ENCODE measurements at places on chromosomes 16 and 17.

- DNase-seq: no peak
Measured at GRCh38 chr16:58411736-58412614, 19.7 kb downstream of the GINS3 start.

GRCh38 chr17:14471052-14471451 is 170.2 kb downstream of the HS3ST3B1 start:
- no peak for DNase-seq

- no peak for DNase-seq
Measured at GRCh38 chr16:84454611-84455010, 49.8 kb downstream of the MEAK7 start.

DNA sequence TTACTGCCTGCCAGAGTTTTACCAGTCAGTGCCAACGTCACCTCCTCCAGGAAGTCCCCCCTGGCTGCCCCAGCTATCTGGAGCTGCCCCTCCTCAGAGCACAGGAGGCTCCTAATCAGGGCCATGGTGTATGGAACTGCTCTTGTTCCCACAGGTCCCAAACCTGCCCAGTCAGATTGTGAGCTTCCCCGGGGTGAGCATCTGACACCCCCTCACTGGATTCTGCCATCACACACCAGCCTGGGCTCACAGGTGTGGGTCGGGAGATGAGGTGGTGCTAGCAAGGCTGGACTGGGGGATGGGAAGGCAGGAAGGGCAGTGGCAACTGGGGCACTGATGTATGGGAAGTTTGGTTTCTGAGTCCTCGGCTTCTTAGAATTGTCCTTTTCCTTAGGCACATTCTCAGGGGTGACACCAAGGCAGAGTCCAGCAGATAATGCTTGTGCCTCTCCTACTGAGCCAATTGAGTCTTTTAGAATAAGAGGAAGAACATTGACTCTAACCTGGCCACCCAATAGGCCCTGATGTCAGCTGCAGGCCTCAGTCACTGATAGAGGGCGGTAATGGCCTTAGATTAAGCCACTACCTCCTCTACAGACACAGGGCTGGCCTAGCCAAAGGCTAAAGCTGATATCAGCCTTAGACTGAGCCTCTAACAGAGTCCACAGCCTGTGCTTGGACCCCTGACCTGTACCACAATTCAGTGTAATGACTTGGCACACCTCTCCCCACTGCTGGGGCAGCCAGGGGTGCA is 107.9 kb downstream of the WSCD1 start:
- DNase-seq: no peak

DNA sequence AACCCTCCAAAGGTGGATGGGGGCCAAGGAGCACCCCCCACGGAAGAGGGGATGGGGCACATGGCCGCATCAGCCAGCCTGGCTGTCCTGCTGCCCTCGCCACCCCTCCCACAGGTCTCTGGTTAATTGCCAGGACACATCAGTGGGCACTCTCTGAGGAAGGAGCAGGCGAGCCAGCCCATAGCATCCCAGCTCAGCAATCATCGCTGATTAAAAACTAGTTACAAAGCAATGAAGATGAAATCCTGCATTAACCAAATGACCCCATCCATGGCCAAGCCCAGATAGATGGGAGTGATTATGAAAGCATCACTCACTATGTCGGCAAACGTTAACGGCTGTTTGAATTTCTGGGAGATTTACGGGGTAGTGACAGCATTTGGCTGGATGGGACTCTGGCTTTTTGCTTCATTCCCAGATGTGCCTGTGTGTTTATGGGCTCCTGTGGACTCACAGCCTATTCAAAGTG is 45.3 kb downstream of the CCDC182 start:
- no peak for DNase-seq

DNA sequence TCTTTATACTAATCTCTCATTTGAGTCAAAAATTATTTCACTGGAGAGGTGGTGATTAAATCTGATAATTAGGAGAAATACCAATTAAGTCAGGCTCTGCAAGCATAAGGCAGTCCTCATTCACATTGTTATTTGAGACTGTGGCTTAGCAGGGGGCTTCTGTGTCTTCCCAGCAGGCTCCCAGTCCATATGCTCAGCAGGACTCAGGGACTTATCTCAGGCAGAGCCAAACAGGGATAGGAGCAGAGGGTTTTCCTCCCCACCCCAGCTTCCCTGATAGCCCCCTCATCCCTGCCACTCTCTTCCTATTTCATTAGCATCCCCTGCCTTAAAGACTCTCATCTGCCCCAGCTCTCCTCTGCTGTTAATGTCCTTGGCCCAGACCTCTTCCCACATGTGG is 104.3 kb upstream of the DNAH9 start:
- no peak for DNase-seq

- no peak for DNase-seq
Measured at GRCh38 chr16:67663877-67664222, 2.7 kb downstream of the ENKD1 start.

GRCh38 chr17:2892305-2892971 is 96.2 kb downstream of the RAP1GAP2 start:
- DNase-seq: no peak

GRCh38 chr16:75085556-75085955 is 31.0 kb downstream of the LDHD start:
- no peak for DNase-seq

- no peak for DNase-seq
Measured at GRCh38 chr17:13537871-13538643, 63.7 kb downstream of the HS3ST3A1 start.

- DNase-seq: no peak
Measured at GRCh38 chr16:70715055-70715858, 29.4 kb upstream of the MTSS2 start.

GRCh38 chr17:353213-353837 is 718 bp upstream of the RPH3AL start:
- no peak for DNase-seq

GRCh38 chr16:11224096-11224893 is 31.7 kb downstream of the SOCS1 start:
- no peak for DNase-seq

- peak; percentile 10 for DNase-seq
Measured at GRCh38 chr17:79065105-79065670, 9.4 kb upstream of the ENGASE start.

GRCh38 chr16:4544473-4544872 is 5.9 kb upstream of the CDIP1 start:
- no peak for DNase-seq

GRCh38 chr17:8176197-8176940 is at the start of gene TMEM107:
TMEM107 (minus strand) TSS chr17:8176380; CDS start chr17:8176286, 94 bp downstream.
- DNase-seq: peak; percentile 94

- DNase-seq: no peak
Measured at GRCh38 chr16:87100306-87101058, 216.7 kb downstream of the C16orf95 start.

DNA sequence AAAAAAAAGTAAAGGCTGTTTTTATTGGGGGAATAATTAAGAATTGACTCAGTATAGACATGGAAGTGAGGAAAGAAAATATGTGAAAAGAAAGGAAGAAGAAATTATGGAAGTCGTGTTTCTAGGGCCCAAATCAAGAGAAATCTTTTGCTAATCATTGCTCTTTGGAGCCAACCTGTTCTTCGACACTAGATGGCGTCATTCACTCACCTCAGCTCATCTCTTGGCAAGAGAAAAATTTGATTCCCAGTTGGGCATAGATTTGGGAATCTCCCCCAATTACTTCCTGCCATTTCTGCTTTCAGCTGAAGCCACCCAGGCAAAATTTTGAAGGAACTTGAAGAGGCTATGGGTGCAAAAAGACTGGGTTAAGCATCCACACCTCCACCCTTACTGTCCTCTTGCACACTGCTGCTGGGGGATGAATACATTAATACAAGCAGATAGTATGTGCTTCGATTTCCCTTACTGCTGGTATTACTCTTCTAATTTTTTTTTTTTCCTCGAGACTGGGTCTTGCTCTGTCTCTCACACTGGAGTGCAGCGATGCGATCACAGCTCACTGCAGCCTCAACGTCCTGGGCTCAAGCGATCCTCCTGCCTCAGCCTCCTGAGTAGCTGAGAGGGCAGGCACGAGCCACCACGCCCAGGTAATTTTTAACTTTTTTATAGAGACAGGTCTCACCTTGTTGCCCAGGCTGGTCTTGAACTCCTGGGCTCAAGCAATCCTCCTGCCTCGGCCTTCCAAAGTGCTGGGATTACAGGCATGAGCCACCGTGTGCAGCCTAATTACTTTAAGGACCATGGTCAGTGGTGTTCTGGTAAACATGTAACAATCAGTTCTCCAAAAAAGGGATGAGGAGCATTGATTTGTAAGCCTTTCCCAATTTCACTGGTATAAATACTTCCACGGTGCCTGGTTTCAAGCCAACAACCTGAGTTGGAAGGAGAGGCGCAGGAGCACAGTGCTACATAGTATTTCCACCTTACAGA is 13.5 kb downstream of the PSMD7 start:
- DNase-seq: peak; percentile 12

- DNase-seq: no peak
Measured at GRCh38 chr17:79927688-79928501, 88.7 kb upstream of the CBX4 start.

- peak; percentile 62 for DNase-seq
Measured at GRCh38 chr16:75433732-75434413, 570 bp upstream of the CFDP1 start.

DNA sequence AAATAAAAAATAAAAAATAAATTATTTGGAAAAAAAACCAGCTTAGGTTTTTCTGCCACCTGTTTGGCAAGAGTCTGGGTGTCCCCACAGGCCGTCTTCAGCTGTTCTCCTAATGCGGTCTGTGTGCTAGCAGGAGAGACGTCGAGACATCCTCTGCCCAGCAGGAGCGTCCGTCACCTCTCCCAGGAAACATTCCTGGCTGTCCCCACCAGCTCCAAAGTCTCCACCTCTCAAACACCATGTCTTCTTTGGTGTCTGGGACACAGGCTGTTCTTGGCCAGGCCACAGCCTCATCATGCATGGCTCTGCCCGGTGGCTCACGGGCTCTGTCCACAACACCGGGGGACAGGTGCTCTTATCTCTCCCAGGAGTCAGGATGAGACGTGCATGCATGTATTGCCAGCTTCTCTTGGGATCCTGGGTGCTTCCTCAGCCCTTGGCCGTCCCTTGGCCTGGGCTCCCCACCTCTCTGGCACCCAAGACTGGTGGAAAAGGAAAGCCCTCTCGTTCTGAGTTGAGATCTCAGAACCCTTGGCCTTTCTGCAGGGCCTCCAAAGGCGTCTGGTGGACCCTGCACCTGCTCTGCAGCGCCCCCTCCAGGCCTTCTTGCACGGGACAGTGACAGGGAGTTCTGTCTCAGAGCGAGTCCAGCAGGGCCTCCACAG is 84.9 kb upstream of the CBX4 start:
- no peak for DNase-seq

- DNase-seq: no peak
Measured at GRCh38 chr16:57735755-57736418, at the start of gene KATNB1. KATNB1 (plus strand) TSS chr16:57735770; CDS start chr16:57737244, 1,474 bp downstream.
